ENCODE measurements at places on chromosomes 12 and 14.

GRCh38 chr12:20740972-20741371, 45.8 kb downstream of the SLCO1C1 start:
- no peak for DNase-seq

DNA sequence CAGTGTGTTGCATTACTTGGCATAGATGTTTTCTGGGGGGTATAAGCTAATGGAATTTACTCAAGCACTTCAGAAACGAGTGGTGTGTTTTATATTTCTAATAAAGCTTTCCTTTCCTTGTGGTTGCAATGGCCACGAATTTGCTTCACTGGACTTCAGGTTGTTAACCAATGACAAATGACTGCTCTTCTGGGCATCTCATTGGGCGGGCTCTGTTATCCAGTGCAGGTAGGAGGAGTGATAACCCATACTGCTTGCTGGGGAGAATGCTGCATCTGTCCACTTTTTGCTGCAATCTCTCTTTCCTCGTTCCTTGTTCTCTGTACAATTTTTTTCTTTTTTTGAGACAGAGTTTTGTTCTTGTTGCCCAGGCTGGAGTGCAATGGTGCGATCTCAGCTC, 80.0 kb upstream of the RPH3A start:
- DNase-seq, result no peak

- DNase-seq, result no peak
Observed at GRCh38 chr14:74820288-74820687, 55.7 kb downstream of the PROX2 start.

DNA sequence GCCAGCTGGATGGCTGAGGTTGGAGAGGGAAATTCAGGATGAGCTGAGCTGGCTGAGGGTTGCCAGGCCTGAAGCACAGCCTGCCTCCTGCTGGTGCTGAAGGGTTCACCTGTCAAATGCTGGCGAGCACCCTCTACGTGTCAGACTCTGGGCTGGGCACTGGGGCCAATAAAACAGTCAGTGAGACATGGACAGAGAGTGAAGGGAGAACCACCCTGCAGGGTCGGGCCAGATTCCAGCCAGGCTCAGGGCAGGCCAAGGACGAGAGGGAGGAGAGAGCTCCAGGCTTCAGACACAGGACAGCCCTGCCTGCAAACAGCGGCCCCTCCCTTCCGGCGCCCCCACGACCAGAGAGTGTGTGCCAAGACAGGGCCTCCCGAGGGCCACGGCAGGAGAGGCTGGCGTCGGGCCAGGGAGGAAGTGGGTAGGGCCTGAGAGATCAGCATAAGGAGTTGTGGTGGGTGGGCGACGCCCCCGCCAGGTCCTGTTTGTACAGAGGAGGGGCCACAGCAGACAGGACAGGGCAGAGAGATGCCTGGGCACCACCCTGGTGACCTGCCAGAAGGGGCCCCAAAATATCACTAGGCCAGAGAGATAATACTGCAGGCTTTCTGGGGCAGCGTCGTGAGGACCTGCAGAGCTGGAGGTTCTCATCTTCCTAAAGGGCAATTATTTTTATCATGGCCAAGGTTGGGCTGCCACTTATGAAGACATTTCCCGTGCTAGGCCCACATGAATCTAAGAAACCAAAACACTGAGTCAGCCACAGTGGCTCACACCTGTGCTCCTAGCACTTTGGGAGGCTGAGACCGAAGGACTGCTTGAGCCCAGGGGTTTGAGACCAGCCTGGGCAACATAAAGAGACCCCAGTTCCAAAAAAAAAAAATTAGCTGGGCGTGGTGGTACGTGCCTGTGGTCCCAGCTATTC, 73.1 kb upstream of the GPR68 start:
- no peak for DNase-seq

DNA sequence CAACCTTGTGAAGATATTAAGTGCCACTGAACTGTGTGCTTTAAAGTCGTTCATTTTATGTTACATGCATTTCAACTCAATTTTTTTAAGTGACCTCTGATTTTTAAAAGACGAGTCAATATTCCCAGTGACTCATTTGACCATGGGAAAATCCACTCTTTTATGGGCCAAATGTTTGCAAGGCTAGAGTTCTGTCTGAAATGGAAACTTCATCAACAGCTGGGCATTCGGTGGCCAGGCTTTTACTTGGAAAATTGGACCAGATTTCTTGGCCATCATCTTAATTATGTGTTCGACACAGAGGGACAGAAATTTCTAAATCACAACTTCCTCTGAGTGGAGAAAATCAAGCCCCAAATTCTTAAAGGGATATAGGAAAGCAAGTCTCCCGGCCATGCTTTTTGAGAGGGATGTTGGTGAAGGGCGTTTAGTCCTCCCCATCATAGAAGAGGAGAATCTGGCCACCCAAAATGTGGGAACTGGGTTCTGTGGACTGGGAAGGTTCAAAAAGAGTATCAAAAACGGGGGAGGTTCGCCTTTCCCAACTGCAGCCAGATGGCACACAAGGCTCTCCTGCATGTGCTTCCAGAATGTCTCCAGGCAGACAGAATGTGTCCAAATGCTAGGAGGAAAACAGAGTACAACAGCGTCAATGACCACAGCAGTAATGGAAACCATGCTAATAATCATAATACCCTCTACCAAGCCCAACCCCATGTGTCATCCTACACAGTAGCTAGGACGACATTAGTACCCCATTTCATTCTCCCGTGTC, 40.9 kb upstream of the FZD10 start:
- DNase-seq, result no peak

GRCh38 chr12:91577586-91578539, 395.2 kb upstream of the DCN start:
- DNase-seq, result peak; percentile 10

DNA sequence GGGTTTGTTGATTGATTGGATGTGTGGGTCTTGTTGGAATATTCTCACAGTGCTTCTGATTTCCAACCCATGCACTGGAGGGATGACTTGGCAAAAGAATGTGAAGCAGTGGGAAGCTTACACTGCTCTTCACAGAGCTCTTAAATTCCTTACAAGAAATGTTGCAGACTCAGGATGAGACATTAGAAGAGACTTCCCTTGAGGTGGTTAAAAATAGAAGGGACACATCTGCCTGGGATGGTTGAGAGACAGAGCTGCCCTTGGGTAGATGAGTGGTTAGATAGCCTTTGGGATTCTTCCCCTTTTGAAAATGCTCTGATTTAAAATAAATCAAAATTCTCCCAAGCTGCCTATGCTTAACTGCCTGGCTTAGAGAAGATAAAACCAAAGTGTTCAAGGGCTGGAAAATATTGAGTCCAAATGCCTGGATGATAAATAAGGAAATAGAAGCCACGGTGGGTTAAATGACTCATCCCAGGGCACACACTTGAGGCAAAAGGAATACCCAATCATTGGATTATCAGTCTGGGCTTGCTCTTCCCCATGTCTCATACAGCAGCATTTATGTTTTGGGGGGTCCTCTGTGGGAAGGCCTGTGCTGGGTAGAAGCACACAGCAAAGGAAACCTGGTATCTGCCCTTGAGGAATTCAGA, 264.3 kb downstream of the AKAP6 start:
- no peak for DNase-seq

DNA sequence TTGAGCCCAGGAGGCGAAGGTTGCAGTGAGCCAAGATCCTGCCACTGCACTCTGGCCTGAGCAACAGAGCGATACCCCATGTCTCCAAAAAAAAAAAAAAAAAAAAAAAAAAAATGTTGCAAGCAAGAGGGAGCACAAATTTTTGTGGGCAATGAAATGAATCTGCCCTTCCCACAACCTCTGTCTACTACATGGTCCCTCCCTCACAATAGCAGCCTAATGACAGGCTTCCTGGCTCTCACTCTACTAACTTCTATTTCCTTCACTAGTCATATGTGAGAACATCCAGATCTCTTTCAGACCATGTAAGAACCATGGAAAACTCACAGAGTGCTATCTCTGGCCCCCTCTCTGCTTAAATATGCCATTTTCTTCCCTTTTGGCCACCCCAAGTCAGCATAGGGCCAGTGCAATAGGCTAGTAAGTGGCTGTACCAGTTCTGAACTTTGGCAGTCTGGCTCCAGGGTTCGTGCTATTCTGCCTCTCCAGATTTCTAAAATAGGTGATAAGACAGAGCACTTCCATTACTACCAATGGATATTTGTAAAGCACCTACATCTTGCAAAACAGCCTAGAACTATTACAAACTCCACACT, 7.1 kb downstream of the OSBPL8 start:
- DNase-seq, result no peak

- DNase-seq, result no peak
Observed at GRCh38 chr14:68421116-68421515, 371.8 kb downstream of the ZFP36L1 start.

DNA sequence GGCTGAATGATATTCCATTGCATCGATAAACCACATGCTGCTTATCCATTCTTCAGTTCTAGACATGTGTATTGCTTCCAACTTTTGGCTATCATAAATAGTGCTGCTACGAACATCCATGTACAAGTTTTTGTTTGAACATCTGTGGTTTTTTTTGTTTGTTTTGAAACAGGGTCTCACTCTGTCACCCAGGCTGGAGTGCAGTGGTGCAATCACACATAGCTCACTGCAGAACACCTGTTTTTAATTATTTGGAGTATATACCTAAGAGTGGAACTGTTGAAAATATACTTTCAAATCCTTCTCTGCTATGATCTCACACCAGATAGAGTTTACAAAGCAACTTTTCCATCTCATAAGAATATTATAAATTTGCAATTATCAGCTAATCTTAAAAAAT, 124.2 kb downstream of the TTC7B start:
- no peak for DNase-seq

DNA sequence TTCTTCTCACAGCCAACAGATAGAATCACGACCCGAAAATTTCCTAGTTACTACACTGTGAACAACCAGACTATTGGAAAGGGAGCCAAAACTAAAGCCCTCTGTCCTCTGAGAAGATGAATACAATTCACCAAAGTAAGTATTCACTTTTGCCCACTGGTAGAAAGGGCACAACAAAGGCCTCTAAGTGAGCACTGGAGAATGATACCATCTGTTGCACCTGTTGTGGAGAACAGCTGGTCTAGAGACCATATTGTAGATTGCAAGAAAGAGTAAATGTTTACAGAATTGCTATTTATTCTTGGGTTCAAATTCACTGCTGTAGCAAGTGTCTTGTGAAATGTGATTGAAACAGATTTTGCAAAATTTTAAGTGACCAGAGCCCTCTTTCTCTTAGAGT, 46.9 kb upstream of the ANO6 start:
- DNase-seq, result no peak

DNA sequence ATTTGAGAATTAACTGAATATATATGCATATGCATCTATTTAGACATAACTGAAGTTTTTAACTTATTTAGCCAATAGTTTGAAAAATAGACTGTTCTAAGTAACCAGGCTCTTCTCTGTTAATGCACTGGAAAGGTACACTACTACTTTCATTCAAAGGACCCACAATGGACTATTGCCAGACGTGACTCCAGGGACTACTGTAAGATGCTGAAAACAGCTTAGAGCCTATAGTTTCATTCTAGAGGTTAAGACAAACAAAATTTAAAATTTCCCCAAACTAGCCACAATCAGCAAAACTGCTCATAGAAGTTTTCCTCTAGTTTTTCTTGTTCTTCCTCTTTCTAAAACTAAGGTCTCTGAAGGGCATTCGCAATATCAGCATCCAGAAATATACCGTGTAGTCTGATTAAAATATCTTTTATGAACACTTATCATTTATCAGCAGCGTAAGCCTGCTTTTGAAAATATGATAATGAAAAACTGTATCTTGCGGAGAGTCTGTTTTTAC, 10.4 kb downstream of the APPL2 start:
- no peak for DNase-seq

DNA sequence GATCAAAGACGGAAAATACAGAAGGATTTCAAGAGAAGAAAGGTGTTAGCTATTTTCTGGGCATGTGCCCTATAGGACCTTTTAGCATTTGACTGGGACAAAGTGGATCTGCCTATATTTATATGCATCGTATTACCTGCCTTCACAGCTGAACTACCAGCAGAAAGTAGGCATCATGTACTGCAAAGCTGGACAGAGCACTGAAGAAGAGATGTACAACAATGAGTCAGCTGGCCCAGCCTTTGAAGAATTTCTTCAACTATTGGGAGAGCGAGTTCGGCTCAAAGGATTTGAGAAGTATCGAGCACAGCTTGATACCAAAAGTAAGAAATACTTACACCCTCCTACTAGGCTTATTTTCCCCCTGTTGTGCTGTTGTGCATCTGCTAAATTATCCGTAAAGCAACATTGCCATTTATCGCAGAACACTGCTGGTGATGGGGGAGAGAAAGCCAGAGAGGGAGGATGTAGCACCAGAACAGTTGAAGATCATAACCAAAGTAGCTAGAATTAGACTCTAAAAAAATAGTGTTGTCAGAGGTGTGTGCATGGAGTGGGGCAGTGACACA, 282.0 kb upstream of the RGS6 start:
- DNase-seq, result no peak

- DNase-seq, result no peak
Observed at GRCh38 chr14:69387311-69387710, 10.8 kb downstream of the ERH start.

GRCh38 chr12:51986834-51987233, 19.9 kb upstream of the TAMALIN start:
- DNase-seq, result no peak

GRCh38 chr12:89346741-89347324, 5.5 kb downstream of the DUSP6 start:
- no peak for DNase-seq

- DNase-seq, result no peak
Observed at GRCh38 chr12:110861729-110862128, 14.9 kb downstream of the CCDC63 start.

GRCh38 chr14:54123841-54124240, 167.2 kb upstream of the BMP4 start:
- DNase-seq, result no peak

DNA sequence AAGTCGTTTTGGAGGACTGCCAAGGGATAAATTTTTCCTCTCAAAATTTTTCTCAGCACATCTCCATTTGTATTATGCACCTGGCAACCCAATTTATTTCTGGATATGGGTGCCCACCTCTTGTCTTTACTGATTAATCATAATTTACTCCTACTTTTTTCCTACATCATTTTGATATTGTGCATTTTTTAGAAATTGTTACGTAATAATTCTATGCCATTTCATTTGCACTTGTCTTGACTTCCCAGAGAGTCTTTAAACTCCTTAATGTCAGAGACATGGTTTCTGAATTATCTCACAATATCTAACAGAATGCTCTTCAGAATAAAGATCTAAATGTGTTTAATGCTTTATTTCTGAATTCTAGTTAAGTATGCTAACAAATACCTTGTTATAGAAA, 113.1 kb downstream of the TMTC3 start:
- DNase-seq, result no peak

DNA sequence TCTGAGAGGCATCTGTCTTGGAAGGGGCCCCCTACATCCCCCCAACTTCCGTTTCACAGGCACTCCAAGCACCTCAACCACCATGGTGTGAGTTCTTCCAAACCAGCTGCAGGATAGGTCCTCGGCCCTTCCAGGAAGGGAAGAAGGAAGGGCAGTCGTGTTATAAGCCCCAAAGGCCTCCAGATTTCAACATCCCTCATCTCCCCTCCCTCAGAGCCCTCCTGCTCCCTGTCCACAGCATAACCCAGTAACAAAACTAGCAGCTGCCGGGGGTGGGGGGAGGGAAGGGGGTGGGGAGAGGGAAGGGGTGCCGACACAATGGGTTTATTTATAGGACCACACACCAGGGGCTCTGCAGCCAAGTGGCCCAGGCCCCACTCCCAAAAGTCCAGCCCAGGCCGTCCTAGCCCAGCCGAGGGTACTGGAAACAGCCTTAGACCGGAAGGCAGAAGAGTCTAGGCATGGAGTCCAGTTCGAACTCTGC, 18.3 kb downstream of the NCKAP5L start:
- no peak for DNase-seq

- DNase-seq, result no peak
Observed at GRCh38 chr14:75246546-75247285, 31.9 kb upstream of the FOS start.

GRCh38 chr14:32426586-32427388, 97.7 kb downstream of the AKAP6 start:
- no peak for DNase-seq

Measured in HEK293T (cell line).